ENCODE measurements at places on chromosomes 5 and 9.

DNA sequence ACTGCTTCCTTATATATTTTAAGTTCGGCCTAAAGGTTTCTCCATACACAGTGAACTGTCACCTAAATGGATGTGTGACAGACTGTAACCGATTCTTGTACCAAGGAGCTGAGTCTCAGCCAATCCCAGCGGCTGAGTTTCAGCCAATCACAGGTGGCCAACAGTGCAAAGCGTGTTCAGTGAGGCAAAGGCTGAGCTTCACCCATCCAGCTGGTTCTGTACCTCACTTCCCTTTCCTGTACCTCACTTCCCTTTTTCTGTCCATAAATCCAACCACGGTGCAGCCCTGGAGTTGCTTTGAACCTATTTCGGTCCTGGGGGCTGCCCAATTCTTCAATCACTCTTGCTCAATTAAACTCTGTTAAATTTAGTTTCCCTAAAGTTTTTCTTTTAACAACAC is 15.7 kb upstream of the TBC1D9B start:
- no peak for DNase-seq

DNA sequence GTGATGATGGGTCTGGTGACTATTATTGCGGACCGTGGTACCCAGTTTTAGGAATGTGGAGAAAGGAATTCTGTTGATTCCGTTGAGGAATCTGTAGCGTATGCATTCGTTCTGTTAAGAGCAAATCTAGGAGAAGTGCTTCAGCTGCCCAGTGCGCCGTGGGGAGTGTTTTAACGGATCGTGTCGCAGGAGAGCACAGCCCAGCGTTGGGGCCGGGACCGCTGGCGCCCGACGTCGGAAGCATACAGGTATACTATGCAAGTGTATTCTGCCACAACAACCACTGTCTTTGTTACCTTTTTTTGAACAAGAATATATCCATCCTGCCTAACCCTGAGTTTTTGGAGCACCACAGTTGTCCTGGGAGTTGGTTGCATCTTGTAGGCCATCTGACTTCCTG is 42.7 kb downstream of the TENT4A start:
- DNase-seq: no peak

- no peak for DNase-seq
Measured at GRCh38 chr5:199197-199949, 8.1 kb downstream of the LRRC14B start.

DNA sequence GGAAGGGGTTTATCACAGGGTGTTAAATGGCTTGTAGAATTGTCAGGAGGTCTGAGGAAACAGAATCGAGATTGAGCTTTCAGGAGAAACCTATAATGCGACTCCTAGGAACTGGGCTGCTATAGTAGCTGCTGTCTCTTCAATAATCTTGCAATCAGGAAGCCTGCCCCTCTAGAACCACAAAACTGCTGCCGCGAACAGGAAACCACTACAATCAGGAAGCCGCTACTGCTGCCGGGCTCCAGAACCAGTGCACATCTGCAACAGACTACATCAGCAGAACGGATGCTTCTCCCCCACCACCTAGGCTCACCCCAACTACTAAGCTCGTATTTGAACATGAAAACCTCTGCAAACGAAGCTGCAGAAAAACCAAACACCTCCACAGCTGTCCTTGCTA is 31.6 kb downstream of the TNFSF8 start:
- DNase-seq: no peak

- no peak for DNase-seq
Measured at GRCh38 chr9:130407916-130408663, 36.7 kb upstream of the ASS1 start.

All from GM04504 (cell line).